T-cell (primary cell): ENCODE measurements at places on chromosomes 6 and 20.

GRCh38 chr6:116059713-116060571 is 749 bp downstream of the FRK start:
- no peaks in the 10 kb centered on the region for H3K36me3 ChIP-seq
- no peak for DNase-seq
- no peak overlapping the region for H3K27ac ChIP-seq
- H3K4me1 ChIP-seq: no peaks in the 10 kb centered on the region

DNA sequence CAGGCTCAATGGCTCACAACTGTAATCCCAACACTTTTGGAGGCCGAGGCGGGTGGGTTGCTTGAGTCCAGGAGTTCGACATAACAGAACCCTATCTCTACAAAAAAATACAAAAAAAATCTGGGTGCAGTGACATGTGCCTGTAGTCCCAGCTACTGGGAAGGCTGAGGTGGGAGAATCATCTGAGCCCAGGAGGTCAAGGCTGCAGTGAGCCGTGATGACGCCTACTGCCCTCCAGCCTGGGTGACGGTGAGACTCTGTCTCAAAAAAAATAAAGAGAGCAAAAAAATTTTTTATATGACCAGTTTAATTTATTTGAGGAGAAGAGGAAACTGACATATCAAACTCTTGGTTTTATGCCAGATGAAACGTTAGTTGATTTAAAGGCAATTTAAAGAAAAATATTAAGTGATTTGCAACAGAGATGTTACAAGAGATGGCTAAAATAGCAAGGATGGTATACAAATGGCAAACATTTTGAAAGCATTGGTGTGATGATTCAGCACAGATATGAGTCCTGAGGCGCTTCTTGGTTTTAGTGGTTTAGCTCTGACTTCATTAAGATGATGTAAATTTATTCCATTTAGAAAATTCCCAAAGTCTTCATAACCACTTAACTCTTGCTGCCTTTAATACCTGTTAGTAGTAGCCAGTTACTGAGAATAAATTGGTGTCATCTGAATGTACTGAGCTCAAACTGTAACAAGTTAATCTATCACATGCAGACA is 17.7 kb downstream of the GTF2H5 start:
- no peak overlapping the region for H3K27ac ChIP-seq
- DNase-seq: no peak
- no peak overlapping the region for H3K4me3 ChIP-seq
- H3K4me1 ChIP-seq: peaks cover 7% of the 10 kb centered on the region

GRCh38 chr6:104623052-104623690 is 236.5 kb downstream of the HACE1 start:
- no peak overlapping the region for H3K4me3 ChIP-seq
- no peak for DNase-seq
- H3K36me3 ChIP-seq: no peaks in the 10 kb centered on the region
- peaks cover 3% of the 10 kb centered on the region for H3K27me3 ChIP-seq

DNA sequence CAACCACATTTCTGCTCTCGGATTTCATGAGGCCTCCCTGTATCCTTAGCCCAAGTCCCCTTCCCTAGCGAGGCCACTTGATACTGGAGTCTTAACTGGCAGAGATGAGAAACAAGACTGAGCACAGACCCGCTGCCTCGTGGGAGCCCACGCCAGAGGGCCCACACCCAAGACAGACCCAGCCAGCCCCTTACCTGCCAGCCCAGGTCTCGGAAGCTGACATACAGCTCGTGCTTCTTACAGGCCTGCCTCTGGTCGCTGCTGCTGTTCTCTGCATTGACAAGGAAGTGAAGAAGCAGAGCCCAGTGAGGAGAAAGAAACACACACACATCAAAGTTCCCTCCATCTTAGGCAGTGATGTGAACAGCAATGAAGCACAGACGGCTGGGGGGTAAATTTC is 91.7 kb downstream of the BMP7 start:
- no peak for DNase-seq
- no peaks in the 10 kb centered on the region for H3K4me1 ChIP-seq
- H3K27ac ChIP-seq: no peak overlapping the region
- H3K4me3 ChIP-seq: no peak overlapping the region
- H3K36me3 ChIP-seq: no peaks in the 10 kb centered on the region
- H3K27me3 ChIP-seq: no peaks in the 10 kb centered on the region

DNA sequence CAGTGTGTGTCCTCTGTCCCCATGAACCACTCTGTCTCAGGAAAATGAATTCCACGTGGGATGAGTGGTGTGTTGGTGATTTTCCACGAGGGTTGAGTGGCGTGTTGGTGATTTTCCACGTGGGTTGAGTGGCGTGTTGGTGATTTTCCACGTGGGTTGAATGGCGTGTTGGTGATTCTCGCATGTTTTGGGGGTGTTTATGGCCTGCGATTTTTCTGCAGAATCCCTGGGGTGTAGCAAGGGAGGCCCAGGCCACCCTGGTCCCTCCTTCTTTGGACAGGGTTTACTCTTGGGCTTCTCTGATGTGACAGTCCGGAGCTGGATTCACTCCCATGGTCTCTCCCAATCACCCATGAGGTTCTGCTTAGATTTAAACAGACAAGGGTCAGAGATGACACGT is 90.6 kb upstream of the FRMD1 start:
- H3K27ac ChIP-seq: no peak overlapping the region
- no peaks in the 10 kb centered on the region for H3K36me3 ChIP-seq

DNA sequence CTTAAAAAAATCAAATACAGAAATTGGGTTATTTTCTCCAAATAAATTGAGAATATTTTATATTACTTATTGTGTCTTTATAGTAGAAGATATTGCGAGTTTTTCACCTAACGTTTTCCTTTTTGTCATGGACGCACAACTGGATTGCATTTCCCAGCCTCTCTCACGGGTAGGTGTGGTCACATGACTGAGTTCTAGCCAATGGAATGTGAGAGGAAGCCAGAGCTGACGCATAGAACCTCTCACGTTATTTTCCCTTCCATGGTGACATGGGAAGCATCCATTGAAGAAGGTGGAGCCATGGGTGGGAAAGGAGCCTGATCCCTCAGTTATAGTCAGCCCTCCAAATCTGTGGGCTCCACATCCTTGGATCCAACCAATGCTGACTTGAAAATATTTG is 155.9 kb upstream of the UST start:
- H3K36me3 ChIP-seq: no peaks in the 10 kb centered on the region
- no peaks in the 10 kb centered on the region for H3K4me1 ChIP-seq
- no peak for DNase-seq
- H3K27me3 ChIP-seq: peaks cover 13% of the 10 kb centered on the region
- H3K4me3 ChIP-seq: no peak overlapping the region

DNA sequence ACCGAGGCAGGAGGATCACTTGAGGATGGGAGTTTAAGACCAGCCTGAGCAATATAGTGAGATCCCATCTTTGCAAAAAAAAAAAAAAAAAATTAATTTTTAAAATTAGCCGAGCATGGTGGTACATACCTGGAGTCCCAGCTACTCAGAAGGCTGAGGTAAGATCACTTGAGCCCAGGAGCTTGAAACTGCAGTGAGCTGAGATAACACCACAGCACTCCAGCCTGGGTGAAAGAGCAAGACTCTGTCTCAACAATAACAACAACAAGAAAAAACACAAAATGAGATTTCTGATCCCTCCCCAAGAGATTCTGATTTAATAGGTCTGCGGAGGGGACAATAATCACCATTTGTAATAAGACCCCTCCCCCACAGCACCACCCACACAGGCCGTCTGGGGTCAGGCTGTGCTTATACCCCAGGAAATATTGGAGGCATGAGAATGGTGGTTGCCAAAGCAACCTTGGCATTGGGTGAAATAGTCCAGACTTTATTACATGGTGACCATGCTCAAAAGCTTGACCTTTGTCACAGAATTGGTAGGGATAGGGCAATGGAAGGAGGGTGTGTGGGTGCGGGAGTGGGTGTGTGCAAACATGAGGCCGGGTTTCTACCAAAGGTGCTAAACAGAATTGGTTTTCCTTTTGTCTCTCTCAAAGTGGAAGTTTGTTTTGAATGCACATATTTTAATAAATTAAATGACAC is 24.4 kb upstream of the ADTRP start:
- H3K4me1 ChIP-seq: peaks cover 3% of the 10 kb centered on the region
- H3K27ac ChIP-seq: no peak overlapping the region
- H3K27me3 ChIP-seq: peaks cover 16% of the 10 kb centered on the region
- no peak overlapping the region for H3K4me3 ChIP-seq
- no peak for DNase-seq
